ENCODE measurements at places on chromosomes 2 and 18.

- DNase-seq = no peak
Observed at GRCh38 chr18:41372046-41372665, 582.9 kb upstream of the PIK3C3 start.

DNA sequence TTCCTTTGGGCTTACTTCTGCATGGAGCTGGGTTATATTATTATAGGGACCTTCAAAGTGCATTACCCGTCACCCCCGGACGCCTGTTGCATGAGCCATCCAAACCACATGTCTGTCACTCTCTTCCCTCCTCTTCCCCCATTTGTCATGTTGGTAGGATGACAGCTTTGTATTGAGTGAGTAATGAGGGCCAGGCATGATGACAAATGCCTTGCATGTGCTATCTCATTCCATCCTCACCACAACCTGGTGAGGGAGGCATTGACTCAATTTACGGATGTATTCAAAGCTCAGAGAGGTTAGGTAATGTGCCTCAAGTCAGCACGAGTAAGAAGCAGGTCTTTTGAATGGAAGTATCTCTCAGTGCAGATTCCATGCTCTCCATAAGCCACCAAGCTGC lies 510.5 kb upstream of the TNP1 start:
- peak; percentile 16 for DNase-seq

GRCh38 chr2:233301811-233302210 lies 5.8 kb upstream of the SAG start:
- no peak for DNase-seq

DNA sequence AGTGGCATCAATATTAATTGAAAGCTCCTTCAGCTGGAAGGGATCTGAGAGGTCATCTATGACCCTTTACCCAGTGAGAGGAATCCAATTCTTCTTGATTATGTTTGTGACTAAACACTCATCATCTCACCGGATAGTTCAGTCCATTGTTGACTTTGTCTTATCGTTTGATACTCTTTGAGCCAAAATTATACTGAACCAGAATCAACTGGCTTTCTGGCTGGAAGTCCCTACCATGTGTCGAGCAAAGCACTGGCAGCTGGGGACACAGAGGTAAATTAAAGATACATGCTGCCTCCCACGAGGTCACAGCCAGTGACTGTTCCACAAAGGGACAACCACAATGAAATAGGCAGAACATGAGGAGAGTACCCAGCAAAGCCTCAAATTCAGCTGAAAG lies 91.4 kb upstream of the FHL2 start:
- no peak for DNase-seq

GRCh38 chr2:220117025-220117424 lies 489.6 kb downstream of the SLC4A3 start:
- no peak for DNase-seq

- DNase-seq = no peak
Observed at GRCh38 chr2:17426743-17427142, 91.5 kb downstream of the RAD51AP2 start.

GRCh38 chr2:176554101-176555048 lies 285.1 kb downstream of the MTX2 start:
- DNase-seq = peak; percentile 6

- no peak for DNase-seq
Observed at GRCh38 chr2:39622860-39623259, 42.9 kb upstream of the TMEM178A start.

DNA sequence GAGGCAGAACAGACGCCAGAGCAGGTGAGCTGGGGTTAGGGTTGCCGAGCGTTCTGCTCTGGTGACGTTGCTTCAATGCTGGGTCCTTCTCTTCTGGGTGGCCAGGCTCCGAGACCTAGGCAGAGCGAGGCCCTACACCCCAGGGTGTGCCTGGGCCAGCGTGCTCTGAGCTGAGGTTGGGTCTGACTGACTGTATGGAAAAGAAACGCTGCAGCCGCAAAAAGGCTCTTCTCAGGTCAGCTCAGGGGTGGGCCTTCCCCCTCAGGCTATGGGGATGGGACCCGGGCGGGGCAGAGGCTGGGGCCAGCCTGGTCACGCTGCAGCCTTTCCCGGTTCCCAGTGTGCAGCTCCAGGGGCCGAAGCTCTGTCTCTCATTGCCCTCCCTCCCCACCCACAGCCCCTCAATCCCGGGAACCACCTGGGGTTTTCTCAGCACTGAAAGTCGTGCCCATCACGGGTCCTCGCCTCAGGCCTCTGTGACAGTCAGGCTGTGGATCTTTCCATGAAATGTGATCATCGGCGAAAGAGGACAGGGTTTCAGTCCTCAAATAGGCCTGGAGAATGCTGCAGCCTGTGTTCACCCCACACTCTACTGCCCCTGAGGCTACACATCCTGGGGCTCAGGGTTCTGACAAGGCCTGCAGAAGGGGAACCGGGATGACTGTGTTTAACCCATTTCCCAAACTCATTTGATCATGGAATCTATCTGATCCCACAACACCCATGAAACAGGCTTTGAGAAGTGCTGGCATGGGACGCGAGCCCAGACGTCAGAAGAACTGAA lies 19.4 kb downstream of the CYP26B1 start:
- no peak for DNase-seq

- DNase-seq = no peak
Observed at GRCh38 chr2:138831154-138831553, 51.0 kb upstream of the NXPH2 start.

- DNase-seq = no peak
Observed at GRCh38 chr18:48428475-48429177, 19.4 kb upstream of the ZBTB7C start.

GRCh38 chr2:239441261-239442078 lies 40.6 kb upstream of the HDAC4 start:
- no peak for DNase-seq

DNA sequence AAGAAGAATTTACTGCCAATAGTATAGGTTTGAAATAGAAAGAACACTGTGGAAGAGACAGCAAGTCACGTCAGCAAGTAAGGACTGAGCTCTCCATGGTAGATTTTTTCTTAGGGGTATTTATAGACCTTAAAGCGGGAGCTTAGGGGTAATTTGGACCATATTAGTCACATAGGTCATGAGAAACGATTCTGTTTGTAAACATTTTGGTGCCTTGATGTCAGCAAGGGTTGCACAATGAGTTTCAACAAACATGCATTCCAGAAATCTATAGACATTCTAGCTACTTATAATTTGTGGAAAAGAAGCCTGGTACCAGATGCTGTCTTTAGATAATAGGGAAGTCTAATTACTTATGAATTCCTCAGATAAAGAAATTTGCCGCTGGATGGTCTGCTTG lies 624.7 kb downstream of the TDRD15 start:
- no peak for DNase-seq

GRCh38 chr18:44051026-44051425 lies 629.7 kb upstream of the SETBP1 start:
- DNase-seq = no peak

- no peak for DNase-seq
Observed at GRCh38 chr2:8003462-8004075, 678.3 kb upstream of the ID2 start.

DNA sequence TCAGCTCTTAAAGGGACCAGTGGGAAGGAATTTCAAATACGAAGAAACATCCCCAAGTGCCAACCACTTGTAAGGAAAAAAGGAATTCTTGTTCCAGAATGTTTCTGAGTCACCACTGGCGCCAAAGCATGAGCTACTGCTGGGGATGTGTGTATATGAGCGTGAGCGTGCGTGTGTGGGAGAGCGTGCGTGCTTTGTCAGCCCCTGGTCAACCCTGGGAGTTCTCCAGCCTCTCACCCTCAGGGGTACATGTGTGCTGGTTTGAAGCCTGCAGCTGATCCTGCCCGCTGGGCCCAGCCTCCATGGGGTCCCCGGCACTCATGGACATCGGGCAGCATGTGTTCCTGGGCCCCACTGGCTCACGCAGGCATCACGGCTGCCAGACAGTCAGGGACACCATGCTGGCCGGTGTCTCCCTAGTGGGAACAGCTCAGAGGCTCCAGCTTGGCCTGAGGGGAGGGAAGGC lies 17.1 kb downstream of the HS6ST1 start:
- DNase-seq = no peak

DNA sequence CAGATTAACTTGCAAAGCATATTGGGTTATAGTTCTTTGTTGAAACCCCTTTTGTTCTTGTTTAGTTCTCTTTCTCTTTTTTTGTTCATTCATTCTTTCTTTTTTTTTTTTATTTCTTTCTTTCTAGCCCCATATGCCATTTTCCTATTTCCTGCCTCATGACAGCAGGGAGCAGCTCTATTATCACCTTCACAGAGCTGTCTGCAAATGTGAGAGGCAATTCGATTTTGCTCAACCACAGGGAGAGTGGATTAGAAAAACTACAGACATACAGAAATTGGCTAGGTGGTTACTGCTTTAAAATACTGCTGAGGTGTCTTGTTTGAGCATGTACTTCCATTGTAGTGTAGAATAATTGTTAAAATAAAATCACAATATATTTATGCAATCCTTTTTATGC lies 44.2 kb upstream of the TBR1 start:
- DNase-seq = no peak

GRCh38 chr18:49875783-49876182 lies 62.5 kb upstream of the ACAA2 start:
- no peak for DNase-seq

DNA sequence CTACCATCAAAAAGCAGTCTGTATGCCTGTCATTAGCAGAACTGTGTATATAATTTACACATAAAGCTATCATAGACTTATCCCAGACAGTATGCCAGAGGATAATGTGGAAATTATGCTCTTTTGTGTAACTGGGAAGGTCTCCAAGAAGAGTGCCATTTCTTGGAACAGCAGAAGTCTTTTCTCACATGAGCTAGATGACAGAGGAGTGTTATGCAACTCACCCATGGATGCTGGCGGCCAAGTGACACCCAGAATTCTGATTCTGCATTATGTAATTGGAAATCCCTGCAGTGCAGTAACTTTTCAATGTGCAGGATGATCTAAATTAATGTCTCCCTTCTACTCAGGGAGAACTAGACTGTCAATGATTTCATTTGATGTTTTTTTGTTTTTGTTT lies 160.0 kb downstream of the UBE2E3 start:
- no peak for DNase-seq

- no peak for DNase-seq
Observed at GRCh38 chr2:67642046-67642382, 244.9 kb downstream of the ETAA1 start.

- no peak for DNase-seq
Observed at GRCh38 chr18:23661735-23662308, 889 bp downstream of the ANKRD29 start.

DNA sequence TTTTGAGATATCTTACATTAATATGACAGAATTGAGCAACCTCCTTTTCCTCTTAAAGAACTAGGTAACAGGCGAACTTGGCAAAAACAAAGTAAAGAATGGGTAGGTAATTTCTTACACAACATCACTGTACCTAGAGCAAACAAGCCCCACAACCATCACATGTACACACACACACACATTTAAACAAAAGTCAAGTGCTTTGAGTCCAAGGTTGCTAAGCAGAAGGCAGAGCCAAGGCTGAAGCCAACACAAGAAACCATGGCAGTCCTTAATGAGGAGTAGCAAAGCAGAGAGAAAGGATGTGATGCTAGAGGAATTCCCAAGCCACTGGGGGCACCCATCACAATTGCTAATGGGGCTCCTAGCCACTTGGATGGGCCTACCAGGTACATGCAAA lies 164.1 kb downstream of the PAX3 start:
- DNase-seq = no peak

DNA sequence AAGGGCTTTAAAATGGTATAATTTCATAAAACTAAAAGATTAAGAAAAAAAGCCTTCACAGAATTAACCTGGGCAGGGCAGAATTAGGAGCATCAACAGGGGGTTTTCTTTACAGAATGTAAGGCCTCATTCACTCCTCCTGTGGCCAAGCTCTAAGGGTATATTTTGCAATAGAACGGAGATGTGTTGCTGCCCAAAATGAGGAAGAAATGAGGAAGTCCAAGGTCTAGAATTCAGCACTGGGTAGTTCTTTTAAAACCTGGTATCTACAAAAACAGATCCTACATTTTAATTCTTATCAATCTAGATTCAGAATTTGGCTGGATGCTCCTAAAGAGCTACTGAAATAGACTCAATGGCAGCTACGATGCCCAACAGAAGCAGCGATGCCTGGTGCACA lies 101.8 kb downstream of the AKAIN1 start:
- DNase-seq = no peak

DNA sequence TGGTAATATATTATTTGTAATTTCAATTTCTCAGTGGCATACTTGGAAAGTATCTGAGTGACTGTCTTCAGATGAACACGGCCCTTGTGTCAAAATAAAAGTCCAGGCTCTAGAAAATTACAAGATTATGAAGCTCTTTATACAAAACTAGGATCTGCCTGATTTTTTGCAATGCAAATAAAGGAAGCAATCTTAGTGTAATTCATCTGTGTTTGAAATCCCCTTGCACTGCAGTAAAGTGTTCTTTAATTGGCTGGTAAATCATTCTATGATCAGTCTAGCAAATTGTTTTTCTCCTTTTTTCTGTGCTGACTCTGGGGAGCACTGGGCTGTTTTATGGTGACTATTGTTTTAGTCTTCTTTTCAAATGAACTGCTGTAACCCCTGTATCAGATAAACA lies 1039.0 kb downstream of the SOCS6 start:
- DNase-seq = no peak

DNA sequence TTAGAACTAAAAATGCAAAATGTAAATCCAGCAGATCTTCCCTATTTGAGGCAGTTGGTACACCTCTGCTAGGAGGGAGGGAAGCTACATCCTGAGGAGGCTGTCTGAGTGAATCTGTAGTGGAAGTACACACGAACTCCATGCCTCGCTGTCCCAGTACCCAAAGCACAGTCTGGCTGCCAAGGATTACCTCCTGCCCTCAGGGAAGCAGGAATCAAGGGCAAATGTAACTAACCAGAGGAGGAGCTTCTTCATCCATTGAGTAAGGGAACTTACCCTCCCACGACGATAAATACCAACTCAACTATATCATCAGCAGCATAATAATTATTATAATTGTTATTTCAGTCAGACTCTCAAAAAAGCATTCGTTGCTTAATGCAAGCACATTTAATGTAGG lies 2.1 kb downstream of the DHRS9 start:
- DNase-seq = no peak

- DNase-seq = no peak
Observed at GRCh38 chr2:109385506-109385905, 228.3 kb downstream of the SEPTIN10 start.
